ENCODE measurements at places on chromosomes 6 and 20.

GRCh38 chr6:133542056-133542821 lies 301.1 kb downstream of the EYA4 start:
- DNase-seq, result no peak

DNA sequence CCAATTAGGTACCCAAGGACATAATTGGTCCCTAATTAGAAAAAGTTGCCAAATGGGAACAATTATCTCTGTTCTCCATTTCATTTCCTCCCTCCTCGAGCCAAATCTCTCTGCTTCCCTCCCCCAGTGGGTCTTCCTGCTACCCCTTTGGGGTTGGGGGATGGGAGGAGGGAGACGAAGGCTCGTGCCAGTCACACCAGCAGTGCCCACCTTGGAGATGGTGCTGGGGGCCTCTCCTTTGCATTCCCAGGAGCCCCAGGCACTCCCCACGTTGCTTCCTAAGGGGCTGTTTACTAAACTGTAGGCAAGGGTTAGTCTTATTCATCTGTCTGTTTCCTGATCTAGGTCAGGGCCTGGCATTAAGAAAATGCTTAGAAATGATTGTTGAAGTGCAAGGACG lies 33.1 kb downstream of the MDFI start:
- no peak for DNase-seq

- DNase-seq, result no peak
These were observed 88.2 kb upstream of the FAM83B start for GRCh38 chr6:54758340-54758739.

- no peak for DNase-seq
These were observed 359.2 kb downstream of the CDKAL1 start for GRCh38 chr6:20893412-20893811.

DNA sequence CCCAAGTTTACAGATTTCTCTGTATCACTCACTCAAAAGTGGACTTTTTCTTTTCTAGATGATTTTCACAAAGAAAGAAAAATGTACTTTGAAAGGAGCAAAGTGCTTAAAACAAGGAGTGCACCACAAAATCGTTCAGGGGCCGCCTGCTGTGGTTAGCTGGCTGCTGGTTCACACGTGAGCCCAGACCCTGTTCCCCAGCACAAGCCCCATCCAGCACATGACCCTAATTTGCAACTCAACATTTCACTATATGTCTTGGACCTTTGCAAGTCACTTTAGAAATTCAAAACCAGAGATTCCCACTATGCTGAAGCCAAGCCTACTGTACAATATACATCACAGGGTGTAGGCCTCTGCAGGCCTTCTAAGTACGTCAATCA lies 95.5 kb upstream of the NHSL1 start:
- DNase-seq, result no peak

DNA sequence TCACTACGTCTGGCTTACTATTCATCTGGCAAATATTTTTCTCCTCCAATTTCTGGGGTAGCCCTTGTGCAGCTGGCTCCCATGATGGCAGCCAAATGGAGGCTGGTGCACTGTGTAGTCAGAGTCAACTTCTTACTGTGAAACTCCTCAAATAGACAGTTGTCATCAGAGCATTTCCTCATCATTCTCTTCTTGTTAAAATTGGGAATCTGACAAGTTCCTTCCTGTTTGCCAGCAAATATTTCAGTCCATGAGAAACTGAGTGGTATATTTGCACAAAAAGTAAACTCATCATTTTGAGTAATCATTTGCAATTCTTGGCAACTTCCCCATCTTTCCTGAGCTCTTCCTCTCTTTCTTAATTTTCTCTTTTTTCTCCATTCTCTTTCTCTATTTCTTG lies 394.9 kb upstream of the RGS17 start:
- DNase-seq, result no peak

GRCh38 chr6:129546702-129547101 lies 163.3 kb downstream of the ARHGAP18 start:
- no peak for DNase-seq

GRCh38 chr6:55397986-55398385 lies 70.7 kb downstream of the GFRAL start:
- no peak for DNase-seq

GRCh38 chr20:13941031-13941430 lies 49.4 kb downstream of the SEL1L2 start:
- DNase-seq, result no peak

- DNase-seq, result no peak
These were observed 26.0 kb upstream of the SLC22A2 start for GRCh38 chr6:160284575-160284974.

GRCh38 chr6:139134064-139134395 lies 850 bp upstream of the HECA start:
- DNase-seq, result no peak
